ENCODE measurements at places on chromosomes 2 and 18. TPM values are rescaled to one million over a fixed set of nuclear protein-coding genes. Genes with fewer than 3 reads are reported as not detected.

GPC1 gene
- total RNA-seq: 3.2 TPM

PPM1B gene
- 47.6 TPM for total RNA-seq

OTX1 gene
- 0.07 TPM for total RNA-seq

TRAF3IP1 gene
- total RNA-seq: 13.1 TPM

SFTPB gene
- total RNA-seq: not detected

MEMO1 gene
- 47.7 TPM for total RNA-seq

TRIM54 gene
- 0.36 TPM for total RNA-seq

VWA3B gene
- total RNA-seq: 0.21 TPM

FBXO36 gene
- 1.7 TPM for total RNA-seq

ZSWIM2 gene
- not detected for total RNA-seq

- DNase-seq: no peak
These were observed 135.2 kb downstream of the BARD1 start for GRCh38 chr2:214674278-214674677.

GRCh38 chr2:121298476-121298875 lies 13.5 kb upstream of the TFCP2L1 start:
- DNase-seq: no peak

DNA sequence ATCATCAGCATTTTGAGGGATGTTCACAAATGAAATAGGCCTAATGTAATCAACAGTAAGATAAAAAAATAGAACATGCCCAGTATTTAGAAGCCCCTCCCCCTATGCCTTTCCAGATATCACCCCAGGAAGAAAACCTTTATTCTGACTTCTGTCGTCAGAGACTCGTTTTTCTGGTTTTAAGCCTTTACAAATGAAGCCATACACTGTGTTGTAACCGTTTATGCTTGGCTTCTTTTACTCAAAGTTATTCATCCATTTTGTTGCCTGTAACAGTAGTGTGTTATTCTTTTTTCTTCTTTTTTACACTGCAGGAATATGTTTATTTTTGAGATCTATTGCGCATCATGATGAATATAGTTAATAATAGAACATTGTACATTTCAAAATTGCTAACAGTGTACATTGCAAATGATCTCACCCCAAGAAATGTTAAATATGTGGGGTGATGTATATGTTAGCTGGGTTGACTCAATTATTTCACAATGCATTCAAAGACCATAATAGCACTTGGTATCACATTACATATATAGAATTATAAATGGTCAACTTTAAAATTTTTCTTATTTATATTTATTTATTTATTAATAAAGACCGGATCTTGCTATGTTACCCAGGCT lies 28.1 kb upstream of the PNPT1 start:
- no peak for DNase-seq

GRCh38 chr2:239666053-239666854 lies 265.4 kb upstream of the HDAC4 start:
- DNase-seq: no peak

DNA sequence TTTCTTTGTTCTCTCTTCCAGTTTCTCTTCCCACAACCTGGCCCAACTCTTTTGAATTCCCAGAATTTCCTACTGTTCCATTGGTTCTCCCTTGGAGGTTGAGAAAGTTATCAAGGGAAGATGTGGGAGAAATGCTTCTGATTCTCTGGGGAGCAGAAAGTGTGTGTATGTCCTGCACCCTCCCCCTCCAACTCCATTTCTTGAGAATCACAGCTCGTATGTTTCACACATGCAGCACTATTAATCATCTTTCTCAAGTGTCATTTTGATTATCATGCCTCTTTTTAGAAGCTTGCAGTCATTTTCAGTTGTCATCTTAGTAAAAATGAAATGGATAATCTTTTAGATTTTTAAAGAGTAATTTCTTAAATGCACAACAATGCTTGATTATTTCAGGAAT lies 296.8 kb upstream of the SLC39A10 start:
- no peak for DNase-seq

DNA sequence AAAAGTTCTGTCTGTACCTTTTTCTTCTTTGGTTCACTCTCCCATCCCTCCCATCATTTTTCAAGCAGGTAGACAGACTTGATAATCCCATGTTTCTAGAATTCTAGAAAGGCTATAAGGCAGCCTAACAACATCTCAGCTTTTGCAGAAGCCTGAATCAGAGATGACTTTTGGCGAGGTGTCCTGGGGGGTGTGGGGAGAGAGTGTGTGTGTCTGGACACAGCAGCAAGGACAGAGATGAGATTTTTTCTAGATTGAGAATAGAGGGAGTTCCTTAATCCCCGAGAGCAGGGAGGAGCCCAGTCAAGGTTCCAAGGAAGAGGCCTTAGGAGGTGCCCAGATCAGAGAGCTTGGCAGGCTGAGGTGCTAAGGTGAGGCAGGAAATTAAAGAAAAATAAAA lies 22.0 kb upstream of the LAPTM4A start:
- no peak for DNase-seq

GRCh38 chr2:73069855-73070642 lies 1.5 kb downstream of the SFXN5 start:
- DNase-seq: no peak

Data from activated T-cell treated with anti-CD3 and anti-CD28 coated beads, Interleukin-2, amount 50 U/mL, for 72 hours (primary cell).